ENCODE measurements at places on chromosomes 3 and 15.

- no peak for DNase-seq
Observed at GRCh38 chr3:142000325-142000870, 124.0 kb downstream of the ATP1B3 start.

- DNase-seq, result no peak
Observed at GRCh38 chr3:4823385-4823784, 155.9 kb upstream of the BHLHE40 start.

GRCh38 chr3:58463942-58464271, 28.0 kb upstream of the KCTD6 start:
- DNase-seq, result no peak

DNA sequence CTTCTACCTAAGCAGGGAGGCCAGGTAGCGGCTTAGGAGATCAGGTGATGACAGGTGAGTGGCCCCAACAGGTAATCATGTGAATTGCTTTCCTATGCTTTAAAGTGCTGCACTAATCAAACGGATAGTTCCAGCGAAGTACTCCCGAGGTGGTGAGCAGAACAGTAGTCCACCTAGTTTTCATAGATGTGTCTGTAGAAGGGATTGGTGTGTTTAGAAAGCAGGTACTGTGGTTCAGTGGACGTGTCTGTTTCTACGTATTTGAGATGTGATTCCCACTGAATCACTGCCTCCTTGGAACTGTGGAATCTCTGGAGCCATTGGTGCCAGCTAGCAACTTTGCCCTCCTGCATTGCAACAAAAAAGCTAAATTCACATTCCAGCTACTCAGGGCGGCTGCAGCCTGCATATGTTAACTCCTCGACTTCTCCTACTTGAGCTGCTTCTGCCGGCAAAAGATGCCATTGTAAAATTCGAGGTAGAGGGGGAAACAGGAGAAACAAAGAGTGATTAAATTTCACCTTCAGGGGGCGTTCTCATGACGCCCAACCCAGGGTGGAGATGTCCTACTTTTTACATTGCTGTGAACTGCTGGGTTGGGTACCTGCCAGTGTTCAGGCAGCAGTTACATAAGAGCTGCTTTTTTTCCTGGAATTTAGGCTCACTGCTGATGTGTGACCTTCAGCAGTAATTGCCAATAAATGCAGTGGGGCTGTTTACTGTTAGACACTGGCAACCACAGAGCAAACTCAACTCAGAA, 227.3 kb downstream of the ITPR1 start:
- peak; percentile 75 for DNase-seq

GRCh38 chr3:107767897-107768605, 245.3 kb downstream of the BBX start:
- DNase-seq, result no peak

DNA sequence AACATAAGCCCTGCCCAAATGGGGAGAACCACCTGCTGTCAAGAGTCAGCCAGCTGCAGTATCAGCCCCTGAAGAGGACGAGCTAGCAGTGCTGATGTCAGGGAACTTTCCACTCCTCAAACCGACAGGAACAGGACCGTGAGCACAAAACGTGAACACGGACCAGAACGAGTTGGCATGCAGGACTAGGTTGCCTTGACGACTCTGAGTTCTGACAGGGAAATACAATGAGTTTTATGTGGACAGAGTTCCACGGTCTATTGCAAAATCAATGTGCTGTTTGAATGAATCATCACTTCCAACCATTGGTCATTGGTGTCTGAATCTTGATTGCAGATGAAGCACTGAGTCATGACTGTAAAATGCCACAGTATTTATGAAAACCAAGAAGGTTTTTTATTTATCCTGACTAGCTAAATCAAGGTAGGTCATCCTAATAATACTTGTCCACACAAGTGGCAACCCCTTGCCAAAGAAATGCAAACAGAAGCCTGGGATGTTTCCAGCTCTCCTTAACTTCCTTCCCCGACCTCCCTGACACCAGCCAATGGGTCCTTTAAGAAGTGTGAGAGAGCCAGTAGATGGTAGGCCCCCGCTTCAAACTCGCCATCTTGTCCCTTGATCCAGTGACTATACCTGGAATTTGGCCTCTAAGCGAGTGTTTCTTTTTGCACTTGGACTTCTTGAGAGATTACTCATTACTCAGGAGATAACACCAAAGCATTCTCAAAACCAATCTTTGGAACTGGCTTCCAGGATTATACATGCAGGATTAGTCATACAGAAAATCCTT, 119.6 kb downstream of the ASB7 start:
- DNase-seq, result peak; percentile 50

- DNase-seq, result peak; percentile 67
Observed at GRCh38 chr15:39629371-39629770, 48.5 kb downstream of the THBS1 start.

GRCh38 chr3:123161167-123161566, 40.6 kb upstream of the SEC22A start:
- DNase-seq, result no peak

- DNase-seq, result no peak
Observed at GRCh38 chr15:47754312-47754711, 37.0 kb downstream of the SEMA6D start.

DNA sequence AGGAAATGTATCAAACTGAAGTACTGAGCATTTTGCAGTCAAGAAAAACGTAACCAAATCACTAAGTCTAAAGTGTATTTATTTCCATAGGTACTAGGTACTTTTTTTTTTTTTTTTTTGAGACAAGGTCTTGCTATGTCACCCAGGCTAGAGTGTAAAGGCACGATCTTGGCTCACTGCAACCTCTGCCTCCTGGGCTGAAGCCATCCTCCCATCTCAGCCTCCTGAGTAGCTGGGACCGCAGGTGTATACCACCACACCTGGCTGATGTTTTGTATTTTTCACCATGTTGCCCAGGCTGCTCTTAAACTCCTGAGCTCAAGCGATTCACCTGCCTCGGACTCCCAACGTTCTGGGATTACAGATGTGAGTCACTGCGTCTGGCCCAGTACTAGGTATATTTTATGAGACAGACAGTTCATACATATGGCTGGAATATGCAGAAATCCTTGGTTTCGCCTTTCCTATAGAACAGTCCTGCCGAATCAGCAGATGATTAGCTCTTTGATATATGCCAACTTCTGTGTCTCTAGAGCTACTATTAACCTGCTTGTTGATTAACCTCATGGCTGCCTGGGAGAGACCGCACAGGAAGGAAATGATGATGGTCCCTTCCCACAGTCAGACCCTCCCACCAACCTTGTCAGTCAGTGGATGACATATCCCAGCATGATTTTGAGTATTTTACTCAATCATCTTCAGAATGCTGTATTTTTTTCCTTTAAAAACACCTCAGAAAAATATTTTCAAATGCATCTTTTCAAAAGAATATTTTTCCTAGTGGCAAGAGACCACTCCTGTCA, 32.3 kb downstream of the TMOD3 start:
- DNase-seq, result no peak

- DNase-seq, result no peak
Observed at GRCh38 chr3:177693616-177694264, 496.5 kb upstream of the TBL1XR1 start.

DNA sequence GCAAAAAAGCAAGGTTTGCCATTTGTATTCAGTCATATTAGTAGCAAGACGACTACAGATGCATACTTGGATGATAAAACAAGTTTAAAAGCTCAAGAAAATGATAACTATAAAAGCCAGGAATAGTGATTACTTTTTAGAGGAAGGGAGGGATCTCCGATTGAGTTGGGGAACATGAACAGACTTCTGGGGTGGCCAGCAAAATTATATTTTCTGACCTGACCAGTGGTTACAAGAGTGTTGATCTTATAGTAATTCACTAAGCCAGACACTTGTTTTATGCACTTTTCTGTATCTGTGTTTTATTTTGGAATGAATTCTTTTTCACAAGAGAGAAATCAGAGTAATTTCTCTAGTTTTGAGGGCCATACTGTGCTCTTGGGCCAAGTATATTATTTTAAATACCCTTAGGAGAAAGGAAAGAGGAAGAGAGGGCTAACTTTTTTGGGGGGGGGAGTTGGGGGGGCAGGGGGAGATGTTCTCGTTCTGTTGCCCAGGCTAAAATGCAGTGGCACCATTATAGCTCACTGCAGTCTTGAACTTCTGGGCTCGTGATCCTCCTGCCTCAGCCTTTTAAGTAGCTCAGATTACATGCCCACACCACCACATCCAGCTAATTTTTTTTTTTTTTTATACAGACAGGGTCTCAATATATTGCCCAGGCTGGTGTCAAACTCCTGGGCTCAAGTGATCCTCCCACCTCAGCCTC, 57.3 kb downstream of the TGFBR2 start:
- DNase-seq, result no peak

DNA sequence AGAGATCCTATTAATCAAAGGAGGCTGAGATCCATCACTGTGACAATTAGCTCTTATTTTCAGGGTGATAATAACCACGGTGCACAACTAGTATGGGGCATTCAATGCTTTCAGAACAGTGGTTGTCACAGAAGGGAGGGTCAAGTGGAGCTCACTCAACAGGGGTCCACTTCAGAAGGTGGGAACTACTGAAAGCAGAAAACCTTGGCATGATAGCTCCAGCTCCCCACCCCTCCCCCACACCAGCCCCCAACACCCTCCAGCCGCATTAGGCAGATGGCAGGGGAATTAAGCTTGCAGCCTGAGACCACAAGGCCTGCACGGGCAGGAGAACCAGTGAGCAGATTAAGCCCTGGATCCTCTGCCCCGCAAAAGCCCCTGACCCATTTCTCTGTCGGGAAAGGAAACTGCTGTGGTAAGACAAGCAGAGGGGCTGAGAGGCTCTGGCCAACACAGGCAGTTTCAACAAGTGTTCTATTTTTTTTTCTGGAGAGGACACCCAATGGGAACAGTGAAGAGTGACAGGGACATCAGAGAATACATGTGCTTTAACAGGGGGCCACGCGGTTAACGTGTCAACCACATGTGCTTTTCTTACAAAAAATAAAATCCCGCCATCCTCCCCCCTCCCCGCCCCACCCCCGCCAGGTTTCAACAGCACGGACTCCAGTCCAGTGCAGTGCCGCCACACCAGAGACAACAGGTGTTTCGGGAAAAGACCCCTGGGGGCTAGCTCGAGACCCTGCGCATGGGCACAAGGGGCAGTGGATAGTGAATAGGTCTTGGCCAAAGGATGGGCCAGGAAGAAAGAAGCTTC, 997 bp downstream of the FYCO1 start:
- DNase-seq, result peak; percentile 44

DNA sequence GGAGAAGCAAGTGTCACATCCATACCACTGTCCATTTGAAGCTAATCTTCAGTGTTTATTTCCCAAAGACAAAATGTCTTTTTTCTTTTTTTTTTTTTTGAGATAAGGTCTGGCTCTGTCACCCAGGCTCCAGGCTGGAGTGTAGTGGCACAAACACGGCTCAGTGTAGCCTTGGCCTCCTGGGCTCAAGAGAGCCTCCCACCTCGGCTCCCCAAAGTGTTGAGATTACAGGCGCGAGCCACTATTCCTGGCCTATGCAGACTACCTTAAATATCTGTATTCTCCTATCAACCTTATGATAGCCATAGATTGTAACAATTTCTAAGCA, 27.7 kb upstream of the VPS33B start:
- no peak for DNase-seq

DNA sequence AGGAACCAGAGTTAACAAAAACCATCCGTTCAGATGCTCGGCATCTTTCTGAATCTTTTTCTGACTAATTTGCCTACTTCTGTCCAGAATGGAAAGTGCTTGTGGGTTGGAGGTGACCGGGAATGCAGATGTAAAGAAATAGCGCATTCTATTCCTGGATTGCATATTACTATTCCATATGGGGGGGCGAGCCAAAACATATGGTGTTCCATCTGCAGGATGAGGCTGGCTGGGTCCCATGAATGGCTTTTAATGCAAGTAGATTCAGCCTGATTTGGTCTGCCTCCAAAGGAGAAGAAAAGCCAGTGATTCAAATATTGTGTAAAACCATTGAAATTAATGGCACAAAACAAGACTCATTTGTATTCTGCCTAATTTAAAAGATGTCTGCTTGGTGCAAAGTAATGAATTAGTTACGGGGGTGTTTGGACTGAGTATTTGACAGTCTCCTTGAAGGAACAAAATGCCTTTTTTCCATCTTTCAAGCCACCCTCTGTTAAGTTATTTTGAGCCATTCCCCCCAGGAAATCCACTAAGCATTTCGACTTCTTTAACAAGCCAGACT, 99.0 kb downstream of the ST8SIA2 start:
- DNase-seq, result no peak

- no peak for DNase-seq
Observed at GRCh38 chr15:101464256-101464998, 25.1 kb downstream of the PCSK6 start.

GRCh38 chr15:92682741-92683510, 27.4 kb upstream of the FAM174B start:
- DNase-seq, result no peak

GRCh38 chr3:178795349-178795748, 259.1 kb downstream of the KCNMB2 start:
- DNase-seq, result no peak

DNA sequence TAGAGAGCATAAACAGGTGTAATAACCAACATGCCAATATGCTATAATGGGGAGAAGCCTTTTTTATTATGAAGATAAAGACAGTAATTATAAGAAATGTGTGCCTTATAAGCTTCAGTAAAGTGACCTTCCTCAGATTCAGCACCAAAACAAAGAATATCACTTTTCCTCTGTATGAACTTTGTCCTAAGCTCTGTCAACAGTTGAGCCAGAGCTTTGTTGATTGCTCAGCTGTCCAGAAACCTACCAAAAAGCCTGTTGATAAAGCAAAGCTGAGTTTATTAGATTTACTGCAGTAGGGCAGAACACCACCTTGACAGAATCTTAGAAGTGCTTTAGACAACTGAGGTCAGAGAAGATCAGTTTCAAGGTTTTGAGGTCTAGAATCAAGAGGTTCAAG, 635.3 kb downstream of the EDEM1 start:
- DNase-seq, result no peak

DNA sequence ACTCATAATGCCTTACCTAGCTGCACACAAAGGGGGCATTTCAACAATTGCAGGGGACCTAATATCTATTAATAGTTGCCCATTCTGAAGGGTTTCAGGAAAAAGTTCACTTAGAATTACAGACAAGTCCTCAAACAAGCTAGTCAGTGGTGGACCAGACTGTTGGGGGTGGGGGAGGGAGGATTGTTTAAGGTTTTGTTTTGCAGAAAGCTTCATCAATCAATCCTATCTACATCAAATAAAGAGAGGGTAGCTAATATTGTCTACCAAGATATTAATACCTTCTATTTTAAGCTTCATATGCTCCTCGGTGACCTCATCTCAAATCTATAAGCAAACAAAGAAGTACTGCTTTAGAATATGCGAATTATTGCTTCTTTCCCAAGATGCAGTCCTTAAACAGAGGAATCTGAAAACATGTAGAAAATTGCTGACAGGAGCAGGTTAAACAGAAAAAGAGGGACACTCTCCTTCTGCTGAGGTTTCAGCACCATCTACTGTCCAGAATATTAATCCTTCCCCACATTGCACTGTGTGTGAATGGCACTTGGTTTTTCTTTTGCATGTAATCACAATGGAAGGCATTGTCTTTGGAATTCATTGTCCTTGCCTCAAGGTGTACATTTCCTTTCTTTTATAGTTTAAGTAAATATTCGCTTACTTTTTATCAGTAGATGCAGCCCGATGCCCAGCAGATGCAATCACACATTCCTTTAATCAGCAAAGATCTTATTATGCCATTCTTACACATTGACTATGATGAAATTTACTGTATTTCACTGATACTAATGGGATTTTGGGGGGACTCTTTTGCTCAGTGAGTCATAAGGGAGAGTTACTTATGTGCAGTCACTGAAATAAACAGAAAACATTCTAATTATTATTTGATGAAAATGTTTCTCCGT, 94.7 kb downstream of the IL5RA start:
- peak; percentile 30 for DNase-seq
